ELR (cell line): ENCODE measurements at places on chromosomes 6 and 20.

- no peak for DNase-seq
Observed at GRCh38 chr6:16511723-16512489, 249.4 kb downstream of the ATXN1 start.

DNA sequence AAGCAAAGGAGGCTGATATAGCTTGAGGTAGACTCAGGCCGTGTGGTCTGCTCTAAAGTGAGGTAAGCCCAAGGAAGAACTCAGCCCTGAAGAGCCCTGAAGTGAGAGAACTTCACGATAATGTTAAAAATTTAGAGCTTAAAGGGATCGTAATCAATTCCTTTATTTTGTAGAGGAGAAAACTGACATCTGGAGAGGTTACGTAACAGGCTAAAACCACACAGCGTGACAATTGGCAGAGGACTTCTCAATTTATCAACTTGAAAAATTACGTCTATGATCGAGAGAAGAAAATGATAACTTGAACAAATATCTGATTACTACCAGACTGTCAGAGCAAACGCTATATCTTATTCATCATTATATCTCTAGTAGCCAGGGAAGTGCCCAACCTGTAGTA is 121.8 kb upstream of the FOXO3 start:
- DNase-seq: no peak

GRCh38 chr6:6317386-6317785 is 3.1 kb downstream of the F13A1 start:
- no peak for DNase-seq

DNA sequence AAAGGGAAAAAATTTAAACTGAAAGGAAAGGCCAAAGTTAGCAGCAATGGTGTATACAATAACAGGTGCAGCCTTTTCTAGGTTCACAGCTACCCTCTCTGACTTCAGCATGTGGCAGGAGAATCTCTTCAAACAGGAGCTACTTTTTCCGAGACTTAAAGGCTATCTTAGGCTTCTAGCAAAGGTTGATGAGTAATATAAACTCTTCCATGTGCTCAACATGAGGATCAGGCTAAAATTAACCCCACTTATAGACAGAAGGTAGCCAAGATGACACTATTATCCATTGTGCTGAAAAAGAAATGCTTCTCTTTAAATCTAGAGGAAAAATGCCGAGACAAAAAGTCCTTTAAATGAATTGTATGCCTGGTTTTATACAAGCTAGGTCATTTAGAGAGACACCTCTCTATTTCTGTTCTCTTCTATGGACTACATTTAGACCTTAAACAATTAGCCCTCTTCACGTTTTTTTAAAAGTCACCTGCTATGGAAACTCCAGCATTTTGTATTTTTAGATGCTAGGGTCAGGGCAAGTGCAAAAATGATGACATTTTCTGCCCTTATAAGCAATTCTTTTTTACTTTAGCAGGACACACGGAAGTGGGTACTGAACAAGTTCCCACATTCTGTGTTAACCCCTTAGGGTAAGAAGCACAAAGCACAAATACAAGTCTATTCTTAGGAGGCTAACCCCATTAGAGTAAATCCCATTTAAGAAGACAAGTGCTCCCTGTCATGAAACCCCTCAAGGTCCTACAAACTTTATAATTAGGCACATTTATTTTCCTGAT is 216.8 kb upstream of the CITED2 start:
- DNase-seq: no peak

- no peak for DNase-seq
Observed at GRCh38 chr20:49985617-49986016, 2.8 kb downstream of the SNAI1 start.

GRCh38 chr20:34774449-34774848 is 51.0 kb downstream of the NCOA6 start:
- DNase-seq: no peak

DNA sequence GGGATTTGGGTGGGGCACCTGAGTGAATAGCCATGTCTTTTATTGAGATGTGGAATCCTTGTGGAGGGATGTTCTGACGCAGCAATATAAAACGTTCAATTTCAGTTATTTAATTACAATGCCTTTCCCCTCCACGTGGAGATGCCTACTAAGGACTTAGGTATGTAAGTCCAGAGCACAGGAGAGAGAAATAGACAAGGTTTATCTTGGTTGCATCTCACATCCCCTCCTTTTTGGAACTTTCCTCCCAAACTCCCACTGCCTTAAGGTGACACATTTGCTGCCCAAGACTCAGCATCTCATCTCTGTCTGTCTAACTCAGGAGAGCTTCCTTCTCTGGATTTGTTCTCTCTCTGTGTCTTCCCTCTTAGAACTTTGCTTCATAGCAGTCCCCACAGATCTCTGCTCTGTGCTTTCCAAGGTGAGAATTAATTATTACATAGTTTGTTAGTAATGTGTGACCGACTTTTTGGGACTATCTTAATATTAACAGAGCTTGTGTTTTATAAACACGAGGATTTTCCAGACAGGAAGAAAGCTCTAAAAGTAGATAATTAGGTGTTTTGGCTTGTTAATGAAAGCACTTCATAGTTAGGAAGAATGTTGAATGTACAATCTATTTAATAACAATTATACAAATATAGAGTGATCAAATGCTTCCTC is 52.6 kb downstream of the COL19A1 start:
- peak; percentile 65 for DNase-seq

DNA sequence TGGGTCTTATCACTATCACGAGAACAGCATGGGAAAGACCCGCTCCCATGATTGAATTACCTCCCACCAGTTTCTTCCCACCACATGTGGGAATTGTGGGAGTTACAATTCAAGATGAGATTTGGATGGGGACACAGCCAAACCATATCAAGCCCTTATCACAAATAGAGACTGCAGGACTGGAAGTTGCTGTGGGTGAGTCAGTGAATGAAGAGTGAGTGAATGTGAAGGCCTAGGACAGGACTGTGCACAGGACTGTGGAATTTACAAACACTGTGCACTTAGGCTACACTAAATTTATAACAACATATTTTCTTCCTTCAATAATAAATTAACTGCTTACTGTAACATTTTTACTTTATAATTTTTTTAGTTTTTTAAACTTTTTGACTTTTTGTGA is 30.2 kb upstream of the BCAS1 start:
- DNase-seq: no peak

DNA sequence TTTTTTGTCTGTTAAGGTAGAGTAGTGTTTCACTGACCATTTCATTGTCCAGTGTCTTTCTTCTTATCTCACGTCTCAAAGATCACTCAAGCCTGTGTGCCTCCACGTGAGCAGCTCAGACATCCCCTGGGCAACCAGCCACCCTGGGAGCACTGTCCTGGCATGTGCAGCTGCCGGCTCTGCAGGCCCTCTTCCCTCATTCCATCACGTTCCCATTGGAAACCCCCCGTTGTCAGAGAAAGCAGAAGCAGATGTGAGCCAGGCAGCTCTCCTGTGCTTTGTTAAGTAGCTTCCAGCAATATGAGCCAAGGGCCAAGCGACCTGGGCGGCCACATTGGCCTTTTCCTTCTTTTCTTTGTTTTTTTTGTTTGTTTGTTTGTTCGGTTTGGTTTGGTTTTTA is 233.2 kb upstream of the SYNDIG1 start:
- no peak for DNase-seq

DNA sequence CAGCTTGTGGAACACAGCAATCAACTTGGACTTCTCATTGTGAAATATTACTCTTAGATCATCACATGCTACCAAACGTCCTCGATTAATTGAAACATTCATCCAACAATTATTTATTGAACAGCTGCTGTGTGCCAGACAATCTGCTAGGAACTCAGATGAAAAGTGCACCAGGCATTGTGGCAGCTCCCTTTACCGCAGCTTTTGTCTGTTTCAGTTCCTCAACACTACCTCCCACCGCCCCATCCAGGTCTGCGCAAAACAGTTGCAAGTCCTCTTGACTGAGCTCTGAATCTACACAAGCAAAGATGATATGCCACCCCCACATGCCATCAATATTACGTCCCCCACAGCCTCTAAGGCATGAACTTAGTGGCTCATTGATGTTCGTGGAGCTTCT is 1094.4 kb upstream of the MAP3K7 start:
- no peak for DNase-seq
